Upper lobe of left lung (tissue), 6 donors: ENCODE measurements at places on chromosomes 3 and 15. TPM values are rescaled to one million over a fixed set of nuclear protein-coding genes. Genes with fewer than 3 reads are reported as not detected.

DNA sequence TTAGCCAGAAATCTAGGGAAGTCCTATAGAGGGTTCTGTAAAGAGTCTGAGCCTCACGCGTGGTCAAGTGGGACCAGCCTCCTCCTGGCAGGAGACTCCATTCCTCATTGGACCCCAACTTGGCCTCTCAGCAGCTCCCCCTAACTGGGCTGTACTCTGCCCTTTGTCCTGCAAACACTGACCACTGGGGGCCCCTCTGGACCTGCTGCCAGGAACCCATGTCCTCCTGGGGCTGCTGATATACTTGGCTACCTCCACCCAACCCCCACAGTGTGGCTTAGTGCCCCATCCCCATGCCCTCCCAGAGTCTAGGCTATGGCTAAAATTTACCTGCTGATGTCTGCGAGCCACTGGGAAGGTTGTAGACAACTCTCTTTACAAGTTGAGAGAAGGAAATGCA, 62.7 kb downstream of the UBP1 start:
- no peak for DNase-seq

- no peak for DNase-seq
Measured at GRCh38 chr3:112671930-112672715, 31.2 kb upstream of the CCDC80 start.

- no peak for DNase-seq
Measured at GRCh38 chr3:102096066-102096465, 246.8 kb downstream of the NFKBIZ start.

- no peak for DNase-seq
Measured at GRCh38 chr3:63791974-63792373, 27.1 kb upstream of the C3orf49 start.

- DNase-seq = no peak
Measured at GRCh38 chr3:17964108-17964507, 221.7 kb upstream of the TBC1D5 start.

DNA sequence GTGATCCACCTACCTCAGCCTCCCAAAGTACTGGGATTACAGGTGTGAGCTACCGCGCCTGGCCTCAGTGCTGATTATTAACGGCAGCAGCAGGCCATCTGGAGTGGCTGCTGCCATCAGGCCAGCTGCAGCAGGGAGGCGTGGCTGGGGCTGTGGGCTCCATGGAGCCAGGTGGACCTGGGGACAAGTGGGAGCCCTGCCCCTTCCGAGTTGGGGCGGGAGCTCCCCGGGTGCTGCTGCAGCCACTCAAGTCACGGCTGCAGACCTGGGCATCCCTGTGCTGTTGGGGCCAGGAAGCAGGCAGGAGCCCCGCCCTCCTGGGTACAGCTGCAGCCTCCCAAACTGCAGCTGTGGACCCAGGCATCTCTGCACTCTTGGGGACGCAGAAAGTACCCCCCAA, 23.9 kb downstream of the LRRC49 start:
- DNase-seq = no peak

DNA sequence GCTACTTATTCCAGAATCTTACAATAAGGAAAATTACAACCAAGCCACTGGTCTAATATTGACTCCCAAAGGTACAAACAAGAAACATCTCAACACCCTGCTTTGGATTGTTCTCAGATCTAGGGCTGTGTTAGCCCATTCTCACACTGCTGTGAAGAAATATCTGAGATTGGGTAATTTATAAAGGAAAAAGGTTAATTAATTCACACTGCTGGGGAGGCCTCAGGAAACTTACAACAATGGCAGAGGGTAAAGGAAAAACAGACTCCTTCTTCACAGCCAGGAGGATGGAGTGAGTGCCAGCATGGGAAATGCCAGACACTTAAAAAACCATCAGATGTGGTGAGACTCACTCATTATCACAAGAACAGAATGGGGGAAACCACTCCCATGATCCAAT, 208.3 kb downstream of the ULK4 start:
- DNase-seq = no peak

DNA sequence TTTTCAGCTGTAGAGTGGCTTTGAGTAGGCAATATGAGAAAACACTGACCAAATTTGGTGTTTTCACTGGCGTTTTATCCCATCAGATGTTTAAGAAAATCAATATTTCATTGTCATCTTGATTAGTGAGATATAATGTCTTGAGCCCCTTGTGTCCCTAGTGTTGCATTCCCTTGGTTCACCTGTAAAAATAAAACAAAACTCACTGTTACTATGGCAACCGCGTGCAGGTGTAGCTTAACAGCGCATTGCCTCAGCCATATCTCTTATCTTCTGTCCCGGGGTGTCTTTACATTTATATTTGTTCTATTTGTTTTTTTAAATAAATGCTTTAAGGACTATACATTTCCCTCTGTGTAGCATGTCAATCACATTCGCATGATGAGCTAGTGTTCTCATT, 551.6 kb downstream of the ZIC1 start:
- DNase-seq = no peak

- no peak for DNase-seq
Measured at GRCh38 chr3:23665741-23666140, 140.0 kb upstream of the UBE2E1 start.

DNA sequence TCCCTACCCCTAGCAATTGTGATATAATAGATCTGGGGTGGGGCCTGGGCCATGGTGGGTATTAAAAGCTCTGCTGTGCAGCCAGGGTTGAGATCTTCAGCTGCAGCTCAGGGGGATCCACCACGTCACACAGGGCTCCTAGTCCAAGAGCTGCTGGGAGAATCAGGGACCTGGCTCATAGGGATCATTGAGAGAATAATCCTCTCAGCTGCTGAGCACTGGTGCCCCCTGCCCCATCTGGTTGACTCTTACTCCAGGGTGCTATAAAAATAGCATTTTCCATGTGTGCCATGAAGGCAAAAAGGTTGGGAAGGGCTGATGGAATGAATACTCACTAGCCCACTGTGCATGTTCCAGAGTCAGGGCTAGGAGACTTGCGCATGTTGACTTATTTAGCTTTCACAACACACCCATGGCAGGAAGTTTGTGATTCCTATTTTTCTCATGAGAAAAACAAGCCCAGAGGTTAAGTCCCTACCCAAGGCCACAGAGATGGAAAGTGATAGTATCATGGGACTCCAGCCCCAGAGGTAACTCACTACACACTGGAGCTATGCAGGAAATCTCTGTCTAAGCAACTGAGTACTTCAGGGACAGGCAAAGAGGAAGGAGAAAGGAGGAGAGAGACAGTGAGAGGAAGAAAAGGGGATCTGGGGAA, 94.6 kb upstream of the HERC1 start:
- DNase-seq = no peak

IL16 gene
- total RNA-seq = 27.0 TPM

SLC6A11 gene
- not detected for total RNA-seq

SHF gene
- total RNA-seq = 5.8 TPM

TUSC7 gene
- not detected for total RNA-seq
